ENCODE measurements at places on chromosomes 1 and 21. TPM values are rescaled to one million over a fixed set of nuclear protein-coding genes. Genes with fewer than 3 reads are reported as not detected.

The HSD3B2 gene
- not detected for total RNA-seq

The FCER1A gene
- total RNA-seq, result not detected

GRCh38 chr1:222555992-222556615, 8.2 kb upstream of the HHIPL2 start:
- no peak overlapping the region for H3K27ac ChIP-seq
- H3K36me3 ChIP-seq, result peaks cover 11% of the 10 kb centered on the region
- H3K4me1 ChIP-seq, result no peaks in the 10 kb centered on the region

DNA sequence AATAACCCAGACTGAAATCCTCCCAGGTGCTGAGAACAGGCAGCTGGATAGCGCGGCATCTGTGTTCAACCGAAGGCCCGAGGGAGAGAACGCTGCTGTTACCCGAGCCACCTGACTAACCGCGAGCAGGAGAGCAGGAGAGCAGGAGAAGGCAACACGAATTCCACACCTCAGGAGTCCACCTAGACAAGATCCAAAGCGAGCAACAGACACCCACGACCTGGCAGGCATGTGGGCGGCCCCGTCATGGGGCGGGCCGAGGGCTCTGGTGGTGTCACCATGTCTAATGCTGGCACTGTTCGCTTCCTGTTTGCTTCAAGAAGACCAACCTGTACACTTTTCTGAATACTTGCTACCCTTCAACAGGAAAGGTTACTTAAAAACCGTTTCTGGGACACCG, 20.9 kb upstream of the SPATC1L start:
- H3K4me1 ChIP-seq, result no peaks in the 10 kb centered on the region
- H3K36me3 ChIP-seq, result peaks cover 11% of the 10 kb centered on the region
- no peak overlapping the region for H3K27ac ChIP-seq
- DNase-seq, result peak; percentile 69
- no peaks in the 10 kb centered on the region for H3K27me3 ChIP-seq

- H3K27me3 ChIP-seq, result no peaks in the 10 kb centered on the region
- no peak overlapping the region for H3K27ac ChIP-seq
- no peak overlapping the region for H3K4me3 ChIP-seq
- no peaks in the 10 kb centered on the region for H3K36me3 ChIP-seq
- no peaks in the 10 kb centered on the region for H3K4me1 ChIP-seq
- DNase-seq, result no peak
Observed at GRCh38 chr1:224720216-224720615, 104.1 kb downstream of the CNIH3 start.

GRCh38 chr1:160726114-160726497, 12.9 kb upstream of the SLAMF7 start:
- H3K27me3 ChIP-seq, result no peaks in the 10 kb centered on the region
- no peak for DNase-seq
- H3K4me1 ChIP-seq, result peaks cover 5% of the 10 kb centered on the region
- no peaks in the 10 kb centered on the region for H3K36me3 ChIP-seq
- H3K4me3 ChIP-seq, result no peak overlapping the region
- H3K27ac ChIP-seq, result no peak overlapping the region

Data from osteoblast (primary cell).